SK-N-SH treated with all-trans-retinoic acid at 6 μM for 48 hours (cell line): ENCODE measurements at places on chromosomes 3 and 15.

DNA sequence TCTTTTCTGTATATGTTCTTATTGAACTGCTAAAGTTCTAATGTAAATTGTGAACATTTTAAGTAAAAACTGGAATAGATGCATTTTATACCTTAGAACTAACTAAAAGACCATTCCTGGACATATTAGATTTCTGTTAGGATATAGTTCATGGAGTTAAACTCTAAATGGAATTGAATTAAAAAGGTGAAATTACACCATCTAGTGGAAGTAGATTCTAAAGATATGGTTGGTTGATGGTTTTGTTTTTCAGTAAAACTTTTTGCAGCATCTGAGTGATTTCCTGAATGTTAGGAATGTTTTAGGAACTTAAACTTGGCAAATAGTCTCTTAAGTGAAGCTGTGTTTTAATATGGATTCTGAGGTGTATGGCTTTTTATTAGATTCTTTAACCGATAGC lies 96.8 kb downstream of the SLMAP start:
- peak; percentile 72 for ATAC-seq

DNA sequence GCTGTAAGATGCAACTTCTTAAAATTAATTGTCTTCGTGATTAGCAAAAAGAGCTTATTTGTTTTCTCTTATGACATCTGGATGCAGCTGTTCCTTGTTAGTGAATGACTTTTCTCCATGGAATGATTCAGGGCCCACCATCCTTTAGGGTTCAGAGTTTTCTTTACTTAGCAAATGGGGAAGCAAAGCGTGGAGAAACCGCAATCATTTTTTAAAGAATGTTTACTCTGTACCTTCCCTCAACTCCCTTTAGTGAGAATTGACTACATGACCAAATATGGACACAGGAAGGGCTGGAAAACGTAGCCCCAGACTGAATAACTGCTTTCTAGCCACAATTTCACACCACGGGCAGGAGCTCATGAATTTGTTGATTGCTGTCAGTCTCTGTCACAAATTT lies 130.1 kb downstream of the EDEM1 start:
- ATAC-seq = no peak

DNA sequence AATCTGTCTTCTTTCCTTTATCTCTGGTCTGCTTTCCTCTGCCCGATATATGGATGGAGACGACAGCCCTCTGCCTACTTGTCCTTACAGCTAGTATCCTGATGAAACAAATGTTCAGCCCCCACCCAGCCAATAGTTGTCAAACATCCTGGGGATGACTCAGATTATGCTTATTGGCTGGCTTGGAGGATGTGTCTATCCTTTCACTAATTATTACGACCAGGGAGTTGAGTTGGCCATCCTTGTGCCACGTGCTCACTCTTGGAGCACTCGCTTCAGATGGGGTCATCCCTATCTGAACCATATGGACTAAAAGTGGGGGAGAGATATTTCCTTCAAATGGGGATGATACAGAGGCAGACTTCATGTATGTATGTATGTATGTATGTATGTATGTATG lies 6.4 kb upstream of the MAP3K13 start:
- ATAC-seq = no peak

DNA sequence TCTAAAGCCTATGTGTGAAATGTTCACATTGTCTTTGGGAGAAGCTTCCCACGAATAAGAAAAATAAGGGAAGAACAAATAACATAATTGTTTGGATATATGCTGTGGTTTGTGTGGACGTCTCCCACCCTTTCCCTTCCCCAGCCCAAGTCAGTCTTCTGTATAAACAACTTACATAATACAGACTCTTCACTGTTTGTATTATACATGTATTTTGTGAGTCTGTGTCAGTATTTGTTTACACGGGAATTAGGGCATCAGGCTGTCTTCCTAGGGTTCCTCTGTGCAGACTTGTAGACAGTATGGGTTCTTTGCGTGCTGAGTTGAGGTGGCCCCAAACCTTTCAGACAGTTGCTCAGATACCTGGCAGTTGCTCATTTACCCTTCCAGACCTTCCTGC lies 103.4 kb downstream of the IGF1R start:
- no peak for ATAC-seq

- peak; percentile 85 for ATAC-seq
These were observed 554 bp upstream of the GSK3B start for GRCh38 chr3:120094776-120095225.

DNA sequence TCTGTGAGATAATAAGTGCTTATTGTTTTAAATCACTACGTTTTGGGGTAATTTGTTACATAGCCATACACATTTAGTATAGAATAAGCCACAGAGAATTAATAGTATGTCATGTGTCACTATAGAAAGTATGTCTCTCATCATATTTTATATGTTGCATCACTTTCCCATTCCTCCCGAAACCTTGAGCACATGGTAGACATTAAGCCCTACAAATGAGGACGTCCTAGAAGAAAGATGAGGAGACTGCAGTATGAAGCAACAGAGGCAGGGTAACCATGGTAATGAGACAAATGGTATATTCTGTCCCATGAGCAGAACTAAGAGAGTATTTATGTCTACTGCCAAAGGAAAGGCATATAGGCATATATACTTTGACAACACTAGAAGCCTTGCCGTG lies 720.2 kb downstream of the ROBO1 start:
- ATAC-seq = no peak

DNA sequence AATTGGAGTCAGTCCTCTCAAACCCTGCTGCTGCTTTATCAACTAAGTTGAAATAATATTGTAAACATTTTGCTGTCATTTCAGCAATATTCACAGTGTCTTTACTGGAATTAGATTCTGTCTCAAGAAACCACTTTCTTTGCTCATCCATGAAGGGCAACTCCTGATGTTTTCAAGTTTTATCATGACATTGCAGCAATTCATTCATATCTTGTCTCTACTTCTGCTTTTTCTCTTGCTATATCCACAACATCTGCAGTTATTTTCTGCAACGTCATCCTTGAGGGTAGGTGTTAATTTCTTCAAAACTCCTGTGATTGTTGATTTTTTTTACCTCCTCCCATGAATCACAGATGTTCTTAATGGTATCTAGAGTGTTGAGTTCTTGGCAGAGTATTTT lies 181.6 kb downstream of the EPHA6 start:
- ATAC-seq = no peak

DNA sequence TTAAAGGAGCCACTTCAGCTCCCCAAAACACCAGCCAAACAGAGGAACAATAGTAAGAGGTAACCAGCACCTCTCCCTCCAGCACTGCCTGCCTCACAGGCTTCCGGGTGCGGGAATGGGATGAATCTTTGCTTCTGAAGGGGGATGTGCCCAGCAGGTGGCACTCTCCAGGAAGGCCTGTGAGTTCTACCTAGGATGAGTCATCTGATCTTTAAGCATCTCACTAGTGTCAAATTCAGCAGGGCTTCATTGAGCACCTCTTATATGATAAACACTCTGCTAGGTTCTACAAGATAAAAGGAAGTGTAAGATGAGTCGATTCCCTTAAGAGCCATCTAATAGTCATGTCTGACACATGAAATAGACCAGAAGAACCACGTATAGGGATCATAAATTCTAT lies 237.4 kb upstream of the UMPS start:
- ATAC-seq = peak; percentile 87

GRCh38 chr3:167882057-167882667 lies 146.6 kb downstream of the SERPINI1 start:
- ATAC-seq = peak; percentile 82

- no peak for ATAC-seq
These were observed 13.2 kb downstream of the SIDT1 start for GRCh38 chr3:113545594-113545993.

DNA sequence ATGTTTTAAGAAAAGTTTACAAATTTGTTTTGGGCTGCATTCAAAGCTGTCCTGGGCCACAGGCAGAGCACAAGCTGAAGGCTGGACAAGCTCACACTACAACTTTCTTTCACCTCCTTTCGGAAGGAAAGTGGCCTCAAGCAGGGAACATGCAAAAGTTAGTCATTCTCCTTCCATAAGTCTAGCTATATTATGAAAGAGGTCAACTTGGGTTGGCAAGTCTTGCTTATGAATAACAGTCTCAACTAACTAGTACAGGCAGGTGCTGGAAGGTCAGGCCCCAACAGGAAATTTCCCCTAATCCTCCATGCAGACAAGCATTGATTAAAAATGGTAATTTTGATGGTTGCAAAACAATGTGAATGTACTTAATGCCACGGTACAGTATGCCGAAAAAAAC lies 69.4 kb downstream of the OSBPL10 start:
- ATAC-seq = no peak

DNA sequence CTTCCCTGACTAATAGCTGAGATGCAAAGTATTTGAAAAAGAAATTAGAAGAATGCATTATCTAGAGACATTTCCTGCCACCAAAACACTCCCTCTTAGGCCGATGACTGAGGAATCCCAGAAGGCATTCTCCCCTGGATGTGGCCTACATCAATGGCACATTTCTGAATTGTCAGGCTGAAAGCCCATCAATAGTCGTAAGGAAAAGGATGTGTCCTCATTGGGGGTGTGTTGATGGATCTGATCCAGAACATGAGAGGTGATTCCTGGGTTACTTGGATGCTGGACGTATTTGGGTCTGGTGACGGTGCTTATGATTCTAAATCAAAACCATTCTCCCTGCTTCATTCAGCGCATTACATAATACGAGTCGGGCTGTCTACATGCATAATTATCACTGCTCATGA lies 216.9 kb upstream of the CDIN1 start:
- ATAC-seq = peak; percentile 71

- no peak for ATAC-seq
These were observed 46.8 kb downstream of the CA12 start for GRCh38 chr15:63334821-63335220.

- ATAC-seq = no peak
These were observed 150.1 kb downstream of the PDZRN3 start for GRCh38 chr3:73474619-73475018.

- ATAC-seq = no peak
These were observed 12.2 kb upstream of the ATP2B2 start for GRCh38 chr3:10517627-10518026.

- no peak for ATAC-seq
These were observed 109.7 kb upstream of the SLC7A14 start for GRCh38 chr3:170695486-170696064.

GRCh38 chr3:177210744-177211502 lies 13.6 kb upstream of the TBL1XR1 start:
- no peak for ATAC-seq

DNA sequence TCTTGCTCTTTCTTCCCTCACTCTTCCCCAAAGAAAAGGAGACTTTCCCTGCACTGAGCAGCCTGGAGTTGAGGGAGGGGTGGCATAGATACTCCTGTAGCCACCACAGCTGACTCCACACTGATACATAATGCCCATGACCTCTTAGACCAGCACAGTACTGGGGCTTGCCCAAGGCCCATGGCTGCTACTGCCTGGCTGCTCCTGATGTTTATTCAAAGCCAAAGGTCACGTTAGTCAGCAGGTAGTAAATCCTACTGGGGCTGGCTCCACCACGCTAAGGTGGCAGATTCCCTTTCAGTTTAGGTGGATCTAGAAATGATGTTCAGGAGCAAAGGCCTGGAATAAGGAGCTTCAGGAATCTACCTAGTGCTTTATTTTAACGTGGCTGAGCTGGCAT lies 212.7 kb downstream of the C3orf38 start:
- no peak for ATAC-seq

GRCh38 chr3:134212967-134213665 lies 37.5 kb downstream of the RYK start:
- peak; percentile 97 for ATAC-seq

DNA sequence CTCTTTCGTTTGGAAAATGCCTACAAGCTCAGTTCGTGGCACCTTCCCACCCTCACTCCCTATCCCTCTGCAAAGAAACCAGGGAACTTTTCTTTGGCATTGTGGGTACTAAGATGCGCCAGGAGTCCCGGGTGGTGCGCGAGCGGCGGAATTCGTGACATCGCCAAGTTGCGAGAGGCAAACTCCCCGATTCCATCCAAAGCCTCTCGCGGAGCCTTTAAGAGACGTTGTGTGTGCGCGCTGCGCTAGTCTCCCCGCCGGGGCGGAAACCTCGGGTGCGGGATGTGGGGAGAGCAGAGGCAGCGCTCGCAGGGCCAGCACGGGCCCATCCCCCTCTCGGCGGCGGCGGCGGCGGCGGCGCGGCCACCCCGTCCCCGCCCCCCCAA lies 443 bp upstream of the NR2F2 start:
- ATAC-seq = peak; percentile 15; the same call in 2 of the 3 replicates

DNA sequence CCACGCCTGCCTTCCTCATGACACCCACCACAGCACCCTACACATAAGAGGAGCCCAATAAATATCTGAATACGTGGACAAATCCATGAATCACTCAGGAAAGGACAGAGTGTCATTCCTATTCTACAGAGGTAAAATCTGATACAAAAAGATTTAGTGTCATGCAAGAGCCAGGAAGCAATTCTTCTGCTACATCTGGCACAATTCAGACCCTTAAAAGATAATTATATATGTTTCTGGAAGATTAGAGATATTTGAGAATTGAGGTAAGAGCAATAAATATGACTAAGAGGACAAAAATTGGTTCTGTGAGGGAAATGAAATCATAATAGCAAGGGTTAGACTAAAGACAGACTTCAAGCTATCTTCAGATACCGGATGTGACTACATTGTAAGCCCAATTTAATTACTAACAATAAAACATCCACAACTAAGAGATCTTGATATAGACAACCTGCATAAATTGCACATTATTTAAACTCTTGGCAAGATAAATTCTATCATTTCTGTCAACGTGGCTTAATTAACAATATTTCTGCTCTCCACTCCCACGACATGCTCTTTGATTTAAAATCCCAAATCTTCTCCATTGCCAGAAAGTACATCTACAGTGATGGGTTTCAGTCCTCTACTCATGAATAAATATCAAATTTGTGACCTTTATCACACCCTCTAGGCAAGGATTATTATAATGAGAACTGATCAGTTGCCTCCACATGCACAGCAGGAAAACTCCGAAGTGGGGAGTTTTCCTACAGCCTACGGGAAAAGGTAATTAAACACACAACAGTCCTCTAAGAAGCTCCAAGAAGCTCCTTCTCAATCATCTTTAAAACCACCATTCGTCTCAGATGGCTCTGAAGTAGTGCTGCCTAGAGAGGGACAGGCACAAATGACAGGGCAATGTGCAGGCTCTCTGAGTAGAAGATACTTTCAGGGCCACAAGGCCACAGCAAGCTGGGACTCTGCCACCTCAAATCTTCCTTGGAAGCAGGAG lies 32.6 kb downstream of the MB21D2 start:
- peak; percentile 61 for ATAC-seq

- ATAC-seq = no peak
These were observed 44.2 kb upstream of the SKOR1 start for GRCh38 chr15:67781061-67781460.

- no peak for ATAC-seq
These were observed 5.5 kb downstream of the PLD1 start for GRCh38 chr3:171804618-171805389.

- peak; percentile 17 for ATAC-seq
These were observed 437 bp downstream of the KLF13 start for GRCh38 chr15:31326875-31327668.

DNA sequence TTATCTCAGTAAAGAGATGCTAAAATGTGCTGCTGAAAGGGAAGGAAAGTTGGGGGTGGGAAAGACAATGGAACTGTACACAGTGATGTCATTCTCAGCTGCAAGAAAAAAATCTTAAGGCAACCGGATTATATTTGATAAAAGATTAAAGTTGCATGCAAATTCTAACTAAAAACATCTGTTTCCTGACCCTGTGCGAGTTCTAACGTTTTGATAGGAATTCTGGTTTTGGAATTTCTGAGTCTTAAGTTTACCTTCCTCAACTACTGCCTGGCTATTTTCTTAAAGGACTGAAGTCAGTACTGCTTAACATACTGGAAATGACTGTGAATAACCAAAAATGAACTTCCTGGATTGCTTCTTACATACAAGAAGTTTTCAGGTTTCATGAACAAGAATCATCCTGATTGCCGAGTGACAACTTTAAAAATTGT lies 115.5 kb downstream of the SLC25A26 start:
- ATAC-seq = peak; percentile 76

- no peak for ATAC-seq
These were observed 75.3 kb upstream of the STRIT1 start for GRCh38 chr3:155368786-155369185.
